Activated T-helper 9 cell treated with anti-CD3 and anti-CD28 coated beads, Interleukin-2, amount 50 U/mL, for 16 hours (primary cell): ENCODE measurements at places on chromosomes 16 and 17.

GRCh38 chr16:70151941-70152509, 21.6 kb upstream of the CLEC18C start:
- no peak for DNase-seq

DNA sequence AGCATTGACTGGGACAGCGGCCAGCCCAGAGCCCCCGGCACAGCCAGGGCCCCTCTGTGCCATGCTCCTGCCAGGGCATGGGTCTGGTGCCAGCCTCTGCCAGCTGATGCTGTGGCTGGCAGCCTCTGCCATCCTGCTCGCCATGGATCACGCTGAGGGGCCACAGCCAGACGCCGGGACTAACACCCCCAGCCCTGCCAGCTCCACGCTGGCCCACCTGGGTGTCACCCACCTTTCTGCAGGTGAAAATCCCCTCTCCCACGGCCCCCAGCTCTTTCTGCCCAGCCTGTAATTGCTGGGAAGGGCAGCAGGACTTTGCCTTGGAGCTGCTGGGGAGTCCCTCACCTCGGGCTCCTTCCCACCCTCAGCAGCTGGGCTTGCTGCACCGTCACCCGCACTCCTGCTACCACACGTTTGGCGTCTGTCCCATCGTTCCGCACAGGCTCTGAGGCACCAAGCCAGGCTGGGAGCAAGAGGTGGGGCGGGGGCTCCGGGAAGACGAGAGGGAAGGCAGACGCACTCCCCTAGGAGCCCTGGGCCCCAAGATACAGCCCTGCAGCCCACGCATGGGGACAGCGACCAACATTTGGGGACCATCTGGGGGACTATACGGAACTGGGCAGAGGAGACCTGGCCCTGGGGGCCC, 42.0 kb upstream of the ACSF3 start:
- DNase-seq = no peak

GRCh38 chr16:84138824-84139627, 6.0 kb downstream of the HSDL1 start:
- DNase-seq = no peak

DNA sequence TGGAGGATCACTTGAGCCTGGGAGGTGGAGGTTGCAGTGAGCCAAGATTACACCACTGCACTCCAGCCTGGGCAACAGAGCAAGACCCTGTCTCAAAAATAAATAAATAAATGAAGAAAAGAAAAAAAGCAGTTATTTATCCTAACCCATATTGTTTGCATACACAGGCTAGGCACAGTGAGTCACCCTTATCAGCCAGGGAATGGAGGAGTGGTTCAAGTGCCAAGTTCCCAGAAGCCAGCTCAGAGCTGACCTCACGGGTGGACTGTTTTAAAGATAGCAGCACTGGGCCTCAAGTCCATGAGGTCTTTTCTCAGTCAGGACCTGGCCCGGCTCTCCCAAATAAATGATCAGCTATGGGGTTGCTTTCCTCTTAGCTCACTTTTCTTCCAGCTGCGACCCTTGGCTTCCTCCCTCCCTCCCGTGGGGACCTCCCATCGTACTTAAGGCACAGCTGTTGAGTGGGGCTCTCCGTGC, 22.6 kb upstream of the MGAT5B start:
- no peak for DNase-seq

DNA sequence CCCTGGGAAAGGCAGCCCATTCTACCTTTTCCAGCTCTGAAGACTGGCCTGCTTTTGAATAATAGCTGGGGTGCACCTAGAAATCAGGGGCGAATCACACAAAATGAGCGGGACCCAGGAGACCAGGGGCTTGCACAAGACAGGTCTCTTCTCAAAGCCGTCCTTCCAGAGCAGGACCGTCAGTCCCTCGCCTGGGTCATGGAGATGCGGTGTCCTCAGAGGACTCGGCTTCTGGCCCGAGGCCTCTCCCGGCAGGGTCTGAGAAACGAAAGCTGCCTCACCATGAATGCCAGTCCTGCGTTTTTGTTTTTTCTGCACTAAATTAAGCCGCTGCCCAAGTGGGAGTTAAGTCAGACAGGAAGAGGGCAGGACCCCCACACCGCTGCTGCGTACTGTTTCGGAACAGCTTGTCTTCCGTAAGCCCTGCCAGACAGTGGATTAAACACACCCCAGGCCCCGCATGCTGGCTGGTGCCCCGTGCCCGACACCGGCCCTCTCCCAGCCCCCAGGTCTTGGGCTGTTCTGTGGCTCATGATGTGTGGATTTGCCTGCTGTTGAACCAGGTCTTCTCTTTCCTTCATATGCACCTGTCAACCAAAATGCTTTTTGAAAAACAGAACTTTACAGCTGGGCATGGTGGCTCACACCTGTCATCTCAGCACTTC, 142.1 kb upstream of the RPH3AL start:
- DNase-seq = no peak

GRCh38 chr17:3798273-3799180, 2.5 kb downstream of the ITGAE start:
- DNase-seq = no peak
